ENCODE measurements at places on chromosomes 2 and 18. TPM values are rescaled to one million over a fixed set of nuclear protein-coding genes. Genes with fewer than 3 reads are reported as not detected.

TMEM163 gene
- not detected for total RNA-seq

TDRD15 gene
- not detected for total RNA-seq

GRHL1 gene
- total RNA-seq = 0.70 TPM

ITGA6 gene
- total RNA-seq = 52.4 TPM

ERICH2 gene
- total RNA-seq = not detected

ANKRD62 gene
- total RNA-seq = not detected

ASB18 gene
- total RNA-seq = not detected

IL1B gene
- 0.33 TPM for total RNA-seq

ALPP gene
- 2.7 TPM for total RNA-seq

Data from A549 treated with ZK216348 at 1 μM for 4 hours (cell line).